Amygdala (tissue), 56 donors: ENCODE measurements at places on chromosomes 11 and 22.
A peak's percentile ranks its signal among the peaks of the same experiment; 100 is the strongest.

DNA sequence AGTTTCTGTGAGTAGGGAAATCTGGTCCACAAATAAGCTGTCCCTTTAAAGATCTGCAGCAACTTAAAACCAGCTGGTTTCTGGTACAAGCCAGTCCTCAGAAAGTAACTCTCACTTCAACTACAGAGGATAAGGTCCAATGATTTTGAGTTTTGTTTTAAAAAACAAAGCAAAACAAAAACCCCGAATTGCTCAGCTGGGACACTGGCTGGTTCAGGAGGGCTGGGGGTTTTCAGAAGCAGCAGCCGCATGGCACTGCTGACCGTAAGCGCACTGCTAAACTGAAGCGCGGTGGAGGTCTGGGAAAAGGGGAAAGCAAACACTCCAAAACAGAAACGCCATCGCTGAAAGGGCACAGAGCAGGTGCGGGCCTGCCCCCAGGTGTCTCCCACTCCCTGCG, 59.7 kb downstream of the MICAL3 start:
- no peak for DNase-seq

DNA sequence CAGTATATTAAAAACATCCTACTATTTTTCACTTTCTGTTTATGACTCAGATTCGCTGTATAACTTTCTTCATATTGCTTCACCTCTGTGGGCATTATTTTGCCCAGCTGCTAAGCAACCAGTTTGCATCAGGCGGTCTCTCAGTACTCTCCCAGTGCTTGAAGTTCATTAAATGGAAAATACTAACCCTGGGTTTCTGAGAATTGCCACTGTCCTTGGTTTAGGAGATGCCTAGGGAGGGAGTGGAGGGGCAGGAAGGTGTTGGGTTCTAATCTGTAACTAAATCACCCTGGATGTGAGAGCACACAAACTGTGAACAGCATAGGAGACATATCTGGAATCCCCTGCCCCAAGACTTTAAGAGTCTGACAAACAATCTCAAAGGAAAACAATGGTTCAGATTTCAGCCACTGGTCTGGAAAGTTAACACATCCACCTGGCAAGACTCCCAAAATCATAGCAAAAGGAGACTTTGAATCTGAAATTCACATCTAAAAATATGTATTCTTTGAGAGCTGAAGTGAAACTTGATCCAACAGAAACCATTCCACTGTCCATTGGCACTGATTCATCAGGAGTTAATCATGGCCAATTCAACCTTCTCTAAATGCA, 540.0 kb downstream of the SOX6 start:
- no peak for DNase-seq

DNA sequence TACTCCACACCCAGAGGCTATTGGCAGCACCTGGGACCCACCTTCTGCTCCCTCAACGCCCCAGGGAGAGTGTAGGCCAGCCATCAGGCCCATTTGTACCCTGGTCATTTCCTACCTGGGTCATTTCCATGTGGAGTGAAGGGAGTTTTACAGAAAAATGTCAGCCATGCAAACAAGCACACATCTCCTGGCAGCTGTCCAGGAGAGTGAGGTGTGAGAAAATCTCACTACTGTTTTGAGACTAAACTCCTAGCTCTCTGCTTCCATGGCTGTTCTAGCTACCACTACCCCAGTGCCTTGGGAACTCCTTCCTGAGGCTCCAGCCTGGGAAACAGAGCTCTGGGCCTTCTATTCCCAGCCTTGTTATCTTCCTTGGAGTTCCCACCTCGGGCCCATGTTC, 2.8 kb upstream of the TMPRSS13 start:
- no peak for DNase-seq

DNA sequence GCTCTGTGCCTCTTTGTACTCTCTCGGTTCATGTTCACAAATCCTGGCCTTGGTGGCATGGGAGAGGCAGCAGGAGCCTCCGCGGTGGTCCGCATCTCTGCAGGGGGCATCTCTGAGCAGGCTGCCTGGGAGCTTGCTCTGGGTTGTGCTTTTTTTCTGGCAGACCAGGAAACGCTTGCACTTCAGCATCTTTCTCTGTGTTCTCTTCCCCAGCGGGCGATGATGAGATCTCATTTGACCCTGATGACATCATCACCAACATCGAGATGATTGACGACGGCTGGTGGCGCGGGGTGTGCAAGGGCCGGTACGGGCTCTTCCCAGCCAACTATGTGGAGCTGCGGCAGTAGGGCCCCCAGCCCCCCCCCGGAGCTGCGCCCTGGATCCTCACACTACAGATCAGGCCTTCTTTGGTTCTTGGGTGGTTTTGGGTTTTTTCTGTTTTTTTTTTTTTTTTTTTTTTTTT, 36.5 kb downstream of the CTTN start:
- DNase-seq = no peak

- peak; percentile 14 for DNase-seq
These were observed 33.8 kb downstream of the EHF start for GRCh38 chr11:34654483-34655334.

DNA sequence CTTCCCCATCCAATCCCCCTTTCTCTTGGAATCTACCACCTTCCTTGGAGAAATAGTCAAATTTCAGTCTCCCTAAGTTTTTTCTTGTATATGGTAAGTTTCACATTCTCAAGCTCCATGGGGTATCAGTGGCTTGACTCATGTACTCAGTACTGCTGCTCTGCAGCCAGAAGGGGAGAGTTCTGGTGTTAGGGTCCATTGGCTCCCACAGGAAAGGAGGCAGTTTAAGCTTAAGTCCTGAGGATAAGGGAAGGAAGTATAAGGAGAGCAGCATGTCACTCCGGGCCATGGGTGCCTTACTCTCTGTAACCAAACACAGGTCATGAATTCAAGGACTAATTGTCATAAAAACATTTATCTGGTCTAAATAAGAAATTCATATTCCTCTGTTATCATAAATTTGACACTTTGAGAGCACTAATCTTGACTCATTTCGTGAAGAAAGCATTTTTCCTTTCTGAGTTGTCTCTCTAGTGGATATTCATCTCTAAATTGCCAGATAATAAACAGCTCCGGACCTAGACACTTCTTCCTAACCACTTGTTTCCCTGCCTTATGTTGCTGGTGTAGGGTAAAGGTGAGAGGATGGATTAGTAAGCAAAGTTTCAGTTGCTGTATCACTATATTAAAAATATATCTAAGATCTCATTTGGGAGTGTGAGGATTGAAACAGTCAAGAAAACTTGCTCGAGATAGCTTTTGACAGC, 20.1 kb upstream of the SORL1 start:
- DNase-seq = no peak

GRCh38 chr11:44467931-44468330, 97.5 kb upstream of the CD82 start:
- no peak for DNase-seq
